GM06990 (cell line): ENCODE measurements at places on chromosomes 6 and 20.

- no peak for DNase-seq
These were observed 32.7 kb upstream of the PROKR2 start for GRCh38 chr20:5349448-5349847.

DNA sequence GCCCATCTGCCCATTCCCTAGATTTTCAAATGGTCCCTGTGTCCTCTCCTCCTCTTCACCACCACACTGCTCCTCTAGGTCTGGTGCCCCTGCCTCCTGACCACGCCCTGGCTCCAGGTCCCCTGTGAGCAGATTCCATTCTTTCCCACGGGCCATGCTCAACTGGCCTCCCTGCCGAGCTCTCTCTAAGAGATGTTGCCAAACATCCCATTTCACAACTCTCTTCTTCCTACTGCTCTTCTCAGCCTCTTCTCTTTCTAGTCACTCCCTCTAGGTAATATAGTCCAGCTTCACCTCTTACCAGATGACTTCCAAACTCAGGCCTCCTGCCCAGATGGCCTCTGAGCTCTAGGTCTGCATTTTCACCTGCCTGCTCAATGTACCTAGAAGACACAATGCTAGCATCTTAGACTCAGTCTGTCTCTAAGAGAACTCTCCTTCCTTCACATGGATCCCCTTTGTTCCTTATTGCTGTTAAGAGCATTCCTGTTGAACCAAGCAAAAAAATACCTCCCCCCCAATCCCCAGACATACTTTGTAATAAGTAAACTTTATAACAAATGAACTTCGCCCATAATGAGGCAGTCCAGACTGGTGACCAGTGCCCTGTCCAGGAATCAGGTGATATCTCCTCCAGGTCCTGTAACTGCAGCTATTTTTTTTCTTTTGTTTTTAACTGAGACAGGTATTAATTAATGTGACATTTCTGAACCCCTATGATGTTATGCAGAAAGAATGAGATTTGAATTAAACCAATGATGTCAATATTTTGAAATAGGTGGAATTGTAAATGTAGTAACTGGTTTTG is 79.0 kb downstream of the LYRM4 start:
- no peak for DNase-seq

DNA sequence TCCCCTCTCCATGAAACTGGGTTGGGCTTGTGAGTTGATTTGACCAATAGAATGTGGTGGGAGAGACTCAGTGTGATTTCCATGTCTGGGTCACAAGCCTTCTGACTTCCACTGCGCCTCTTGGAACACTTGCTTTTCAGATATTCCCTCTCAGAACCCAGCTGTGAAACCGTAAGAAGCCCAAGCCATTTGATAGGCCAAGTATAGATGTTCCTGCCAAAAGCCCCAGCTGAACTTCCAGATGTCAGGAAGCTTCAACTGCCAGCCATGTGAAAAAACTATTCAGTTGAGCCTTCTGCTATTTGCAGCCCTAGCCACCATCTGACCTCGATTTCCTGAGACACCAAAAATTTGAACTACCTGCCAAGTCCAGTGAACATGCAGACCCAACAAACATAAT is 387.8 kb upstream of the GJE1 start:
- no peak for DNase-seq

GRCh38 chr6:11978169-11978987 is 33.7 kb upstream of the HIVEP1 start:
- peak; percentile 40 for DNase-seq

GRCh38 chr6:75203721-75204120 is 2.1 kb downstream of the COL12A1 start:
- DNase-seq: no peak

DNA sequence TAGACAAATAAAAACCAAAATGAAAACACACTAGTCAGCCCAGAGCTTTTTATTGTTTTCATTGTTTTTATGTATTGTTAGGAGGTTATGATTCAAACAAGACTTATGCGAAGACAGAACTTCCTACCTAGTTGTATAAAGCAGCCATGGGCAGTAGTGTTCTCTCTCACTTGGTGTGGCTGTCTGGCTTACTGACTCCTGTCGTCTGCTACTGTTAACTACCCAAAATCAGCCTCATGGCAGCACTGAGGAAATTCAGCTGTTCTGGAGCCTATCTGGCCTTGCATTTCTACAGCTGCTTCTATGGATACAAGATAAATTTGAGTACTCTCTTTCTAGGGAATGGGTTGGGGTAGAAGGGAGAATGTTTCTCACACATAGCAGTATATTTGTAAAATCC is 20.4 kb downstream of the VTA1 start:
- no peak for DNase-seq

GRCh38 chr6:157800420-157801237 is 22.4 kb upstream of the SNX9 start:
- DNase-seq: peak; percentile 63

DNA sequence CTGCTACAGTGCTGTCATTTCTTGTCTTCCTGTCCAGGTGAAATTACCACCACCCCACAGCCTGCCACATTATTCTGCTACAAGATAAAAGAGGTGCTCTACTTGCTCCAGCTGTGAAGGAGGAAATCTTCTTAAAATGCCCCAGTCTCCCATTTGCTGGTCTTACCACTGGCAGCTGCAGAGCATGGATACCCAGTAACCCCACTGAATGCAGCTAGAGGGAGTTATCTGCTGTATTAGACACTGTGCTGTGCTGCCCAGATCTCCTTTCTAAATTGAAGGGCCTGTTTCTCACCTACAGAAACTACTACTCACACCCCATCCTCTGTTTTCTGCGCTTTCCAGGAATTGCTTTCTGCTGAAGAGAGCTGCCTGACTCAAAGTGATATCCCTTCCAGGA is 517.8 kb downstream of the PKHD1 start:
- DNase-seq: no peak
